Effector CD8-positive, alpha-beta T cell (primary cell): ENCODE measurements at places on chromosomes 2 and 18.

DNA sequence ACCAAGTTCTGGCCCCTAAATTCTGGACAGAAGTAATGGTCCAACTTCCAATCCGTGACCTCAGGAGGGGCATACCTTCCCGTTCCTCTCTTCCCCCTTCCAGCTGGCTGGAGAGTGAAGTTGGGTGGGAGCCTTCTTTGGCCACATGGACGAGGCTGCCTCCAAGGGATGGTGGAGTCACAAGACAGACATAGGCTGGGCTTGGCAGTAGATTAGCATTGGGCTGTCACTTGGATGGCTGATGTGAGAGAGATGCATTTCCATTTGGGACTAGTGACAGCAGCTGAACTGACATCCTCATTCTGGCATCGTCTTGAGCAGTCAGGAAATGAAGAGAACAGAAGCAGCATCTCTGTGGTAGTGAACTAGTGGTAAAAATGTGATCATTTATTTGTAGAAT lies 12.6 kb downstream of the NT5DC4 start:
- DNase-seq = no peak

GRCh38 chr2:28750316-28751251 lies 1.0 kb upstream of the PPP1CB start:
- DNase-seq = peak; percentile 22

- no peak for DNase-seq
Measured at GRCh38 chr2:85698880-85699254, 4.7 kb downstream of the GNLY start.

- no peak for DNase-seq
Measured at GRCh38 chr2:233926806-233927205, 9.6 kb downstream of the TRPM8 start.

DNA sequence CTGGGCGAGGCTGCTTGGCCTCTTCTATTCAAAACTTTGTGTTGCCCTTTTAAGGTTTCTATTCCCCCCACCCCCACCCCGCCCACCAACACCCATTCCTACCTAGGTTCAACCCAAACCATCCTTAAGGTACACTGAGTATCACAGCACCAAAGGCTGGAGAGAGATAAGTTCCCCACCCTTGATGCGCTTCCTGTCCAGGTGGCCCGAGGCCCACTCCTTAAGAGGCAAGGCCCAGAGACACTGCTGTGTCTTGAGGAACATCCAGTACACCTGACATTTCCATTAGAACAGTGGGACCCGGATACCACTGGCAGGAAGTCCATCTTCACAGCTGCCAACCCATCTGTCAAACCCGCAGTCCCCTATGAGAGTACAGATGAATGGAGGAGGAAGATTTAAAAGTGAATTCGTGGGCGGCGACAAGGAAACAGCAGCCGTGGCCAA lies 277 bp upstream of the INPP1 start:
- DNase-seq = no peak

- DNase-seq = no peak
Measured at GRCh38 chr2:216588861-216589710, 44.1 kb upstream of the IGFBP2 start.

DNA sequence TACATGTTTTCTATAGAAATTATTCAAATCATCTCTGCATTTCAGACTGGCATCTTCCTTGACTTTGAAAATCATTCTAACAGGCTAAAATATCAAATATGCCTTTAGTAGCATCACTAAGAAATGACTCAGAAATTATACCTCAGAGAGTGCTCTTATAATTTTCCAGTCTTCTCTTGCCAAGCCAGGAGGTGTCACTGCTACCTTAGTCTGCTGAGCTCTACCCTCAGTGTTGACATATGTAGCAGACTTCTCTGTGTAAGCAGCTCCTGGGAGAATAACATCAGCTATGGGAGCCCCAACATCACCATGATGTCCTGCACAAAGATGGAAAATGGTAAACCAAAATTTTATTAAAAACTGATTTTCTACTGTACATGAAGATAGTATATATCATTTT lies 31.6 kb downstream of the NDUFS1 start:
- no peak for DNase-seq

- no peak for DNase-seq
Measured at GRCh38 chr2:42829671-42830440, 37.5 kb upstream of the HAAO start.

GRCh38 chr2:98457045-98457696 lies 12.5 kb downstream of the INPP4A start:
- no peak for DNase-seq

DNA sequence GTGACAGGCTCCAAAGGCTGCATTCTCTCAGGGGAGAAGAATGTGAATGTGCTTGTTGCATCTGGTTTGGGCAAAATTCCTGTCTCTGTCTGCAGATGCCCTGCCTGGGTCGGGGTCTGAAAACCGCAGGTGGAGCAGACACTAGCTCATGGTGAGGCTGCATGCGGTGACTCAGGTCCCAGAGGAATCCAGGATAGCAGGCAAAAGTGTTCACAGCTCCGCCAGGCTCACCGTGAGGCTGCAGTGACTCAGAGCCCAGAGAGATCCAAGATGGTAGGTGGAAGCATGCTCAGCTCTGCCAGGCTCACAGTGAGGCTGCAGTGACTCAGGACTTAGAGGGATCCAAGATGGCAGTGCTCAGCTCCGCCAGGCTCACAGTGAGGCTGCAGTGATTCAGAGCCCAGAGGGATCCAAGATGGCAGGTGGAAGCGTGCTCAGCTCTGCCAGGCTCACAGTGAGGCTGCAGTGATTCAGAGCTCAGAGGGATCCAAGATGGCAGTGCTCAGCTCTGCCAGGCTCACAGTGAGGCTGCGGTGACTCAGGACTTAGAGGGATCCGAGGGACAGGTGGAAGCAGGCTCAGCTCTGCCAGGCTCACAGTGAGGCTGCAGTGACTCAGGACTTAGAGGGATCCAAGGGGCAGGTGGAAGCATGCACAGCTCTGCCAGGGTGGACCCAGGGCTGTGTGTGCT lies 200.5 kb downstream of the ACKR3 start:
- no peak for DNase-seq

GRCh38 chr18:79974025-79974654 lies 9.7 kb downstream of the HSBP1L1 start:
- no peak for DNase-seq

- DNase-seq = no peak
Measured at GRCh38 chr2:20229322-20230113, 4.6 kb upstream of the SDC1 start.

- no peak for DNase-seq
Measured at GRCh38 chr2:101704816-101705578, 7.5 kb downstream of the MAP4K4 start.

DNA sequence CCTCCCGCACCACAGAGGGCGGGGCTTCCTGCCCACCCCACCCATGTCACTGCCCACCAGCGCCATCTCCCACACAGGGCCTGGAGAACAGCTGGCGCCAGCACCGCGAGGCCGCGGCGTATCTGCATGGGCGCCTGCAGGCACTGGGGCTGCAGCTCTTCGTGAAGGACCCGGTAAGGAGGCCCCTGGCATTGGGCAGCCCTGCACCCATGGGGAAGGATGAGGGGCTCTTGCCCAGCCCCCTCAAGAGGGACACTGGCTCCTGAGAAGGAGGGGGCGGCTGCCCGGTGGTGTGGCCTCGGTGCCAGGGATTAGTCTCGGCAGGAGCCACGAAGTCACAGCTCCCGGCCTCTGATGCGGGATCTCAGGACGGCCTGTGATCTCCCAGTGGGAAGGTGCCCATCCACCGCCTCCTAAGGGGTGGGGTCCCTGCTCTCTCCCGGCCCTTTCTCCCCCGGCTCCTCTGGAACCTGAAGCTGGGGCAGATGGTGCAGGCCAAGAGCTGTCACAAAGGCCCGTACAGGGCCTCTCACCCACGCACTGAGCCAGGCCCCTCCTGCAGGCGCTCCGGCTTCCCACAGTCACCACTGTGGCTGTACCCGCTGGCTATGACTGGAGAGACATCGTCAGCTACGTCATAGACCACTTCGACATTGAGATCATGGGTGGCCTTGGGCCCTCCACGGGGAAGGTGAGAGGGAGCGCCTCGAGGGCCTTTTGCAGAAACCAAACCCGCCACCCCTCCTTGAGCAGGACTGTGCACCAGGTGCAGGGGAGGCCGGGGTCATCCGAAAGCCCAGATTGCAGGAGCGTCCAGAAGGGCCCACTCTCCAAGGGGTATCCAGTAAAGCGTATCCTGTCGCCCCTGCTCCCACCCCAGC lies 9.1 kb downstream of the AGXT start:
- DNase-seq = no peak
